ENCODE measurements at places on chromosomes 3 and 15.

GRCh38 chr3:24264748-24265158 is 229.9 kb downstream of the THRB start:
- no peak for DNase-seq

DNA sequence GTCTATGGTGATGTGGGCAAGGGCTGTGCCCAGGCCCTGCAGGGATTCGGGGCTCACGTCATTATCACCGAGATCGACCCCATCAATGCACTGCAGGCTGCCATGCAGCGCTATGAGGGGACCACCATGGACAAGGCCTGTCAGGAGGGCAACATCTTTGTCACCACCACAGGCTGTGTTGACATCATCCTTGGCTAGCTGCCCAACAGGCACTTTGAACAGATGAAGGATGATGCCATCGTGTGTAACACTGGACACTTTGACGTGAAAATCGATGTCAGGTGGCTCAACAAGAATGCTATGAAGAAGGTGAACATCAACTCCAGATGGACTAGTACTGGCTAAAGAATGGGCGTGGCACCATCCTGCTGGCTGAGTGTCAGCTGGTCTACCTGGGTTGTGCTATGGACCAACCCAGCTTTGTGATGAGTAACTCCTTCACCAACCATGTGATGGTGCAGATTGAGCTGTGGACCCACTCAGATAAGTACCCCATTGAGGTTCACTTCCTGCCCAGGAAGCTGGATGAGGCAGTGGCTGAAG is 6.1 kb upstream of the USP8 start:
- no peak for DNase-seq

DNA sequence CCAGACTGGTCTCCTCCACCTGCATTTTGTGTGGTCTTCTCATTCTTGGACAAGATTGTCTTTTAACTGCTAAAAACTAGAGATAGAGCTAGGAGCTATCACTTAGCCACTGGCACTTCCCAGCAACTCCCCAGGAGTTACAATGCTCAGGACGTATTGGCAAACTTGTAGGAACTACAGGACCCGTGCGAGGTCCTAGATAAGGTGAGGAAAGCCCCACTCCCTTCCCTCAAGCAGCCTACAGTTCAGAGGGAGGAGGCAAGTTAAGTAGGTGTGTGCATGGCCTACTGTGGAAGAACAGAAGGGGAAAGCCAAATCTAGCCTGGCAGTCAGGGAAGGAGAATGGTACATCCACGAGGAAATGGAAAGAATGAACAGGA is 504.7 kb upstream of the PROK2 start:
- no peak for DNase-seq

- DNase-seq: no peak
These were observed 70.2 kb downstream of the MYRIP start for GRCh38 chr3:39879581-39879980.

- no peak for DNase-seq
These were observed 93.5 kb downstream of the ADAMTS17 start for GRCh38 chr15:100248236-100248635.

GRCh38 chr3:58617338-58617761 is 40.2 kb upstream of the FAM107A start:
- no peak for DNase-seq

DNA sequence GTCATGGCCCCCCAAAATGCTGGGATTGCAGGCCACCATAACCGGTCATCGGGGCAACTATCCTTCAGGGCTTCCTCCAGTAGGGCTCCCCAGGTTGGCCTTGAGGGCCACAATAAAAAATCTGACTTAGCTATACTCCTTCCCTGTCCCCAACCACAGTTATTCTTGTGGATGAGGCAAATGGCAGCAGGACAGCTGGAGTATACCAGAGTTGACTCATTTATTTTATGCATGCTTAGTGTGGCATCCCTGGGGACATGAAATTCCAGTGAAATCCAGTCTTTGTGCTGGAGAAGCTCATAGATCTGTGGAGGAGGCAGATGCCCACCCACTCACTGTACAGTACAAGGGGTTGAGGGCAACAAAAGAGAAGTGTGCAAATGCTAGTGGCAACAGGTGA is 109.5 kb downstream of the RORA start:
- no peak for DNase-seq

DNA sequence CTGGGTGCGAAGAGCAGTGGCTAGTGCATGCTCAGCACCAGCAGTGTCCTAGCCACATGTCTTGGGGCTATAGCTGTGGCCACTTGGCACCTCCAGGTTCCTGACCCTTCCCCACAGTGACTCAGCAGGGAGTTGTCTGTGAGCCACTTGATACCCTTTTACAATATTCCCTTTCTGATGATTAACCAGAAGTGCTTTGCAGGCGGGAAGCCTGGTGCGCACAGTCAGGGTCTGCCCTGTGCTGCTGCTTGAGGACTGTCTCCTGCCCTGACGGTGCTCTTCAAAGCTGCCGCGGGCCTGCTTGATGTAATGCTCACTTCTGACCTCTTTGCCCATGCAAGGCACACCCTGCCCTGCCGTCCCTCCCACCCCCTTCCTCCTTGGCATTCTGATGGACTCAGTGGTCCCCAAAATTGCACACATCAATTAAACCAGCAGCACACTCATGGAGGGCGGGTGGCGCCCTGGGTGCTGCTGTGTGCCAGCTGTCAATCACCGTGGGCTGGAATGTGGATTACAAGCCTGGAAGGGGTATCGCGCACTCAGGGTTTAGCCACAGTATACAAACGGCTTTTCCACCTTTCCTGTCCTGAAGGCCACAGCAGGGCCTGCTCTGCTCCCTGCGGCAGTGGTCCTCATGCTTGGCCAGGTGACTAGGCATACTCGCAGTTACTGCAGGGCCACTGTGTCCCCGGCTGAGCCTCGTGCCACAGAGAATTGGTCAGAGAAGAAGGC is 40.9 kb upstream of the PCSK6 start:
- DNase-seq: no peak

All from activated CD4-positive, alpha-beta T cell treated with anti-CD3 and anti-CD28 coated beads, Interleukin-2, amount 50 U/mL, for 48 hours (primary cell).